ENCODE measurements at places on chromosomes 12 and 14.

DNA sequence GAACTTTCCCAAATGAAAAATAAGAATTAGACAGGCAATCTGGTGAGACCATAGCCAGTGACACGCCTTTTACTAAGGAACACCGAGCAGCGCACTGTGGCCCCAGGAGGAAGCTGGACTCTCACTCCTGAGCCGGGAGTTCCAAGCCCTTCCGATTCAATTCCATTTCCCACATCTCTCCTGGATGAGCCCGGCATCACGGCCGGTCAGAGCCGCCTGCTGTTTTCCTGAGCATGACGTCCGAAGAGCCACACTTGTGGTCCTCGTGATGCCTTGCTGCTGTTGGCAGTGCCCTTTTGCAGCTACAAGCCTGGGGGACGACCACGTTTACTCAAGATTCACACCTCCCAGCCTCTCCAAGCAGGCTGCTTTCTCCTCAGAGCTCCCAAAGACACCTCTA, 40.8 kb downstream of the FBXL14 start:
- no peak for DNase-seq

DNA sequence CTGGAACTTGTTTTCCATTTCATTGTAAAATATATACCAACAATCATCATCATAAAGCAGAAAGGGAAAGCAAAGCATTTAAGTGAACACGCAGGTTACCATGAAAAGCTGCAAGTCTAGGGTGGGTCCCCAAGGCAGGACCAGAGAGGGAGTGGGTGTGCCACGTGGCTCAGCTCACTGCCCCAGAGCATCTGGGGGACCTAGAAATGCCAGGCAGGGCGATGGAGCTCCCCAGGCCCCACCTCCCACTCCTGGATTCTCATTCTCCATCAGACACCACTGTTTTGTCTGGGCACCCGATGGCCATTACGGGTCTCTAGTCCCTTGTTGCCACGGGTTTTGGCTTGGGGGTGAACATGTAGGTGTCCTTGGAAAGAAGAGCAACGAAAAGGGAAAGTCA, 34.7 kb downstream of the BCL11B start:
- DNase-seq: no peak

DNA sequence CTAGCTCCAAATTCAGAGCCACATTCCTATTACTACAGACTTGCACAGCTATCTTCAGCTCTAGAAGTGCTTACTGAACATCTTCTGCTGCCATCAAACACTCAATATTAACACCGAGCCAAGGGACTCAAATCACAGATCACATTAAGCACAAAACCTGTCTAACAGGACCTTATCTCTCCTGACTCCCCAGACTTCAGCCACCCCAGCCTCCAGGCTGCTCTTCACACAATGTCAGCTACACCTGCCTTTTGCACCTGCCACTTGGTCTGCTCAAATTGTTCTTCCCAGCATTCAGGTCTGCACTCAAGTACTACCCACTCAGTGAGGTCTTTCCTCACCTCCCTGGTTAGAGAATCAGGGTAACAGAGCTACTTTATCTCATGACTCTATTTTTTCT, 57.1 kb downstream of the GALC start:
- DNase-seq: no peak

GRCh38 chr12:26334621-26335124, 139.3 kb downstream of the SSPN start:
- no peak for DNase-seq

DNA sequence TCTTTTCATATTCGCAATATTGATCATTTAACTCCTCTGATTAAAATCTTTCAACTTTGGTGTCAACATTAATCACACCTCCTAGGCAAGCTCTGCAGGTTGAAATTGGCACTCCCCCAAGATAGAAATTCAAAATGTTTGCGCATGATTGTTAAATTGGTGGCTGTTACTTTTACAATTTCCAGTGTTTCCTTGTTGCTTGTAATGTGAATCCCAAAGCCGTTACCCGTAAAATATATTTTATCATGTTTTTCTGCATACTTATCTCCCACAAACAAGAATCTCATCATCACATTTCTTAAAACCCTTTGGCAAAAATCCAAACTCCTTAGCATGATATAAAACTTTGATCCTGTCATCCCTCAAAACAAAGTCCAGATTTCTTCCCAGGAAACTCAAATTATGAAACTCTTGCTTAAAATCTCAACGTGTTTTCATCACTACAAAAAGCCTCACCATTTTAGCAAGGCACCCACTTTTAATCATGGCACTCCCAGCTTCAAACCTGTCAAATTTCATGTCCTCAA, 14.7 kb downstream of the RTL1 start:
- no peak for DNase-seq

GRCh38 chr14:68809524-68809923, 16.7 kb upstream of the ZFP36L1 start:
- no peak for DNase-seq

GRCh38 chr14:22388669-22389595, 200.1 kb downstream of the DAD1 start:
- peak; percentile 31 for DNase-seq

DNA sequence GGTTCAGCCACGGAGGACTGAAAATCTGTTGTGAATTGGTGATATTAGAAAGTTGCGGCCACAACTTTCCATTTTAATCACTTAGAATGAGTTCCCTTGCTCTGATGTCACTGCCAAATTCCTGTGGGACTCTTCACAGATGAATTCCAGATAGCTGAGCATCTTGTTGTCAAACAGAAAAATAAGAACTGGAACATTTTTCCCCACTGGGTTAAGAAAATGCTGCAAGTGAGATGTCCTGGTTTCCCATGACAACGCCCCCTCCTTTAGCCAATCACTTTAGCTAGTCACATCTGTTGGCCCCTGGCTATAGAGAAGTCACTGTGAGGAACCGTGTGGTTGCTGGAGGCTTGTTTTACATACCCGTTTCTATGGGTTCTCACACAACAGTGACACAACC, 135.9 kb downstream of the KTN1 start:
- DNase-seq: no peak

GRCh38 chr14:74697543-74697942, 15.3 kb downstream of the AREL1 start:
- no peak for DNase-seq

GRCh38 chr14:88326352-88327103, 3.5 kb upstream of the KCNK10 start:
- peak; percentile 44 for DNase-seq

- DNase-seq: no peak
Observed at GRCh38 chr14:68365228-68365627, 427.6 kb downstream of the ZFP36L1 start.

- no peak for DNase-seq
Observed at GRCh38 chr14:20387576-20387975, 25.7 kb downstream of the TEP1 start.

- no peak for DNase-seq
Observed at GRCh38 chr12:91239481-91239880, 56.9 kb upstream of the DCN start.

- no peak for DNase-seq
Observed at GRCh38 chr12:125493704-125494308, 428.6 kb downstream of the AACS start.

DNA sequence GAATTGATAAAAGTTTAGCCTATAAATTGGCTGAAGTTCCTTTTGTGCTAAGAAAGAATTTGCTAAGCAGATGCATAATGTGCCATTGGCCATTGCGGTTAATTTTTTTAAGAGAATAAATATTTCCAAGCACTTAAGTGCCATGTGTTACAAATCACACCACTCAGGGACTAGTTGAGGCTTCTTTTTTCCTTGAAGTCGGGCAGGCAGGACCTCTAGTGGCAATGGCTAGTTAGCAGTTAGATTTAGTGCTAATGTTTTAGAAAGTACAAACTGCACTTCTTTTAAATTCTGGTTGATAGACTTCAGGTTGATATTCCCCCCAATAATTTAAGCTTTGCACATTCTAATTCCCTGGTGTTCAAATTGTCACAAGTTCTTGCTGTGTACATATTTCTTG, 294.3 kb downstream of the APAF1 start:
- peak; percentile 41 for DNase-seq

DNA sequence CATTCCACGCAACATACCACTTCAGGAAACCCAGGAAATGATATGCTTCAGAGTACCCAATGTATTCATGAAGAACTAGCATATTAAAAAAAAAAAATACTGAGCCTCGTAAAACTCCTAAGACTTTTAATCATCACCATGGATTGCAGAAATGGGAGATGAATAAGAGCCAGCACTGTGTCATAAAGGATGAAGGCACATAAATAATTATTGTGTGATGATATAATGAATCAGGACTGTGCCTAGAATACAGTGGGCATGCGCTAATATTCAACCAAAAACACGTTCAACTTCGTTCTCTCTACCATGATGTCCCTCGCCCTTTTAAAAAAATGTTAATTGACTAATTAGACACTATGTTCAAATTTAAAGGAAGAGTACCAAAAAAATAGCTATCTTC, 68.7 kb downstream of the CIT start:
- no peak for DNase-seq

GRCh38 chr12:23906329-23906728, 43.1 kb downstream of the SOX5 start:
- no peak for DNase-seq

DNA sequence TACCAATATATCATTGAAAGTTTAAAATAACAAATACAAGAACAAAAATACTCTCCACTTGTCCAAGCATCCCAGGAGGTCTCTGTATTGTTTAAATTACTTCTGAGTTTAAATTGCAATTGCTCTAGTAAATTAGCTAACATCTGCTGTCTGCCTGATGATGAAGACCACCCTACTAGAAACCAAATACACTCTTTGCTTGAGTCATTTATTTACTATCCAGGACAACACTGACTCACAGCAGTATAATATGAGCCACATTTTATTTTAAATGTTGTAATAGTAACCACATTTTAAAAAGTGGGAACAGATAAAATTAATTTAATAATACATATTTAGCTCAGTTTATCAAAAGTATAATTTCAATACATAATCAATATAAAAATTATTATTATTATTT, 62.9 kb upstream of the EEA1 start:
- DNase-seq: no peak

DNA sequence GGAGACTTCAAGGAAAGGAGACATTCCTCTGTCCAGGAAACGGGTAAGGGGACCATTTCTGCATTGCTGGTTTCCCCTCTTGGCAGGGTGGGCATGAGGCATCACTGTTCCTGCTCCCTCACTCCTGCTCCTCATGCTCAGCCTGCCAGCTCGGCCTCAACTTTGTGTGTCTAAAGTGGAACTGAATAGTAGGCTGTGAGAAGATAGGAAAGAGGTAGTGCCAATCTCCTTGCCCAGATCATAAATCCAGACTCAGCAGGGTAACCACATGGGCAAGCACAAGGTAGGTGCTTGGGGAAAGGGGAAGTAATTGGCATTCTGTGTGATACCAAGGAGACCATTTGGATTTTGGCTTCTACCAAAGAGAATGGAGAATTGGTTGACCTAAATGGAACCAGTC, 2.6 kb downstream of the LTB4R start:
- DNase-seq: no peak

GRCh38 chr14:36519431-36520321, at the start of gene NKX2-1:
Gene NKX2-1 (minus strand): TSS chr14:36520232. CDS start chr14:36520129, 103 bp downstream.
- no peak for DNase-seq

- no peak for DNase-seq
Observed at GRCh38 chr14:49508124-49508523, 78.1 kb downstream of the RPS29 start.

GRCh38 chr12:50550530-50551223, 45.9 kb downstream of the DIP2B start:
- no peak for DNase-seq

DNA sequence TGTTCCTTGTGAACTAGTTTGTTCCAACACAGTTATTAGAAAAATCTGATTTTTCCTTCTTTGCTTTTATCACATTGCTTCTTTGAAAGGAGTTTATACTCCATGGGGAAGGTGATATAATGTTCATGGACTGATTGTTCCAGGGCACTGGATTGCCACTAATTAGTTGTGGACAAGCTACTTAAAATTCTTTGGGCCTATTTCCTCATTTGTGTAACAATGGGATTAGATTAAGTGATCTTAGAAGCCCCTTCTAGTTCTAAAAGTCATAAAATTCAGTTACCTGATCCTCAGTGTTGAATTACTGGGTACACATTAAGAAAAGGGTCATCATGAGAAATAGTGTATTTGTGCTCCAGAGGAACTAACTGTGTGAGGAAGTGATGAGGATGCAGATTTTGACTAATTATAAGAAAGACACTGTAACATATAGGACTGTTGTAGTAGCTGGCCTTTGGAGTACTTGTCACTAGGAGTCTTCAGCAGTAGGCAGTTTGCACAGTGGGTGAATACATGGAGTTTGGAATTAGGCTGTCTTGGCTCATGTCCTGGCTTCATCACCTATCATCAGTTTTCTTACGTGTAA, 82.2 kb downstream of the MIA2 start:
- DNase-seq: no peak

GRCh38 chr14:68564191-68564825, 228.6 kb downstream of the ZFP36L1 start:
- DNase-seq: no peak

DNA sequence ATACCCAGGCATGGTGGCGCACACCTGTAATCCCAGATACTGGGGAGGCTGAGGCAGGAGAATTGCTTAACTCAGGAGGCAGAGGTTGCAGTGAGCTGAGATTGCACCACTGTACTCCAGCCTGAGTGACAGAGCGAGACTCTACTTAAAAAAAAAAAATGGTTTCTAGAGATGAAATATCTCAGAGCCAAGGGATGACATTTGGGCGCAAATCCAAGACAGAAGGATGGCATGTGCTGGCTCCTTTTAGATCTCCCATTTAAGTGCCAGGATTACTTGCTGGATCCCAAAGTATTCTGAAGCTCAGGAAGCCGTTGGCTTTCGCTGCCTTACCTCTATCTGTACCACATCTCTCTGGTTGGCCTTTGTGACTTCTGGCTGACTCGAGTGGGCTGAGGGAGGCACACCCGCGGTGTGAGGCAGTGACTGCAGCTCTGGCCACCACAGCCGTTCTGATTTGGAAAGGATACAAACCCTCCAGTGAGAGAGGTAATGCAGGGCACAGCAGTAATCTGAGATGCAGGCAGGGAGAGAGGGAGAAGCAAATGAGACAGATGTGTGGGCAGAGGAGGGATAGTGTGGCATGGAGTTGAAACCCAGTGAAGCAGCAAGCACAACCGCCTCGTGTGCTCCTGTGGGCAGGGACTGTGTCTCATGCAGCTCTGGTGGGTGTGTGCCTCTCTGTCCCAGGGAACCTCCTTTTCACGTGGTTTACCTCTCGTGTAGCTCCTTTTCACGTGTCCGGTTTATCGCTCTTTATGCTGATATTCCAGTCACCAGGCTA, 4.9 kb downstream of the B4GALNT3 start:
- DNase-seq: no peak

DNA sequence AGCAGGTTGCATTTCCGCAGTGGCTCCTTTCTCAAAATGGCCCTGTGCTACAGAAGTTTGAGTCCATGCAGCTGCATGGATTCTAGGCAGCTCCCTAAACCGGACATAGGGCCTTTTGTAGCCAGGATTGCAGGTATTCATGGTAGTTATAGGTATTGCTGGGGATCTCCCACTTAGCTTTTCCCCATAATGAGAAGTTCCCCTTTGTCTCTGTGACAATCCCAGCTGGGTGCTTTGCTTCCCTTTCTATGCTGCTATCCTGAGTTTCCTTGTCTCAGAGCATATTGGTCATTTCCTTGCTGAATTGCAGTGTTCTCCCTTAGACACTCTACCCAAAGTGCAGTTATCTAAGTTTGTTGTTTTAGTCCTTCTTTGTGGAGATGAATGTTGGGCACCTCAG, 120.9 kb upstream of the MIS18BP1 start:
- DNase-seq: no peak

Measured in posterior cingulate gyrus (tissue), 11 donors.